ENCODE measurements at places on chromosomes 1 and 21. TPM values are rescaled to one million over a fixed set of nuclear protein-coding genes. Genes with fewer than 3 reads are reported as not detected.

GRCh38 chr1:17233675-17234320 is 15.1 kb upstream of the PADI3 start:
- peak; percentile 99 for DNase-seq

The PHTF1 gene
- 23.4 TPM for total RNA-seq

- no peak for DNase-seq
Measured at GRCh38 chr1:227883073-227883520, 64.6 kb downstream of the WNT9A start.

DNA sequence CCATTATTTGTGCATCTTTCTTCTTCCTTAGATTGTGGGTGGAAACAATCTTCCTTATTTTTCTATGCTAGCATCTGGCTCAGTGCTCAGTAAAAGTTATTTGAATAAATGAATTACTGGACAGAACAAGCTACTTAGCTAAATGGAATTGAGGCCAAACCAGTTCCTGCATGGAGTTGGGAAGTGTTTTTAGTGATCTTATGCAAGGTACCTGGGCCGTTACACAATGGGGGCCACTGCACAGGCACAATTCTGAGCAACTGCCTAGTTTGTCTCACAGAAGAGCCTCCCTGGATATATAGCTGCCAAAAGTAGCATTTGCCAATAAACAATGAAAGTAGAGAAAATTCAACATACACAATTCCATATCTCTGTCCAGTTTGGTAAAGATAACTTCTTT is 27.0 kb upstream of the SERBP1 start:
- DNase-seq = no peak

The C1orf56 gene
- total RNA-seq = 2.8 TPM

The S100A13 gene
- total RNA-seq = 350 TPM

The GGPS1 gene
- 9.3 TPM for total RNA-seq

DNA sequence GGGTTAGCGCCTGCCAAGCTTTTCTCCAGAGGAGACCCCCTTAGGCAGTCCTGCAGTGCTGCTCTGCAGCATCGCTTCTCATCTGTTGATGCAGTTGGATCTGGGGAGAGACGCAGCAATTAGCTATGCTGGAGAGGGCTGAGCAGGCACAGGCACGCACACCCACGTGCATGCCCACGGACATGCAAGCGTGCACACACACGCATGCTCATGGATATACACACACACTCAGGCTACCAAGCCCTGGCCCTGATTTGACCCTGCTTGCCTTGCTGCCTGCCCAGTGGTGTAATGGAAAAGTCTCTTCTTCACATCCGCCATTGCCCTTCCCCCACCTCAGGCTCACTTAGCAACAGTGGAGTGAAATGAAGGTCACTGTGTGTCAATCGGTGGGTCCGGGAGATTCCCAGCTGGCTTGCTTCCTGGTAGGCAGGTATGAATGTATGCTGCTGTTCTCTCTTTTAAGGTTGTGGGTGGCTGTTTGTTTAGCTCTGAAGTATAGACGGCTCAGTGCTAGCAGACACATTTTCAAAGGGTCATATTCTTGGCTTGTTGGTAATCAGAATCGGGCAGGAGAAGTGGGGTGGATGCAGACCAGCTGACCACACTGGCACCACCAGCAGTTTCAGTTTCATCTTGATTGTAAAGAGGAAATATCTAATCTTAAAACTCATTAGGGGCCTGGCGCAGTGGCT is 9.5 kb downstream of the ATP1B1 start:
- no peak for DNase-seq

The HJV gene
- not detected for total RNA-seq

GRCh38 chr1:89536555-89537341 is 12.1 kb downstream of the LRRC8B start:
- no peak for DNase-seq

DNA sequence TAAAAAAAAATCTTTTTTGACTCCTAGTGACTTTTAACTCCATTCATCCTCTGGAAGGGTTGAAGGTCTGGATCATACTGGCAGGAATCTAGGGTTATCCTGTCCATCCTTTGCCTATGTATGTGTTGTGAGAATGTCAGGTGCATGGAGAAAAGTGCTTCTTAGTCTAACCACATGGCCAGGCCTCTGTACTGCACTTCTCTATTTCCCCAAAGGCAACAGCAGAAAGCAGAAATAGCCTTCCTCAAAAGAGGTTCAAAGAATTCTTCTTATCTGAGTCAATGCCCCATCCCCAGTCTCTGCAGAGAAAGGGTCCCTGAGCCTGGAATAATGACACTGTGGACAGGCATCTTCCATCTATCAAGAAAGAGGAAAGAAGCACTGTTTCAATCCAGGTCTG is 85.7 kb upstream of the CD34 start:
- no peak for DNase-seq

GRCh38 chr1:59672851-59673572 is 141.7 kb upstream of the HOOK1 start:
- peak; percentile 79 for DNase-seq

The HSD3B2 gene
- not detected for total RNA-seq

GRCh38 chr1:117678246-117678977 is 72.6 kb downstream of the TENT5C start:
- no peak for DNase-seq

All from PC-3 (cell line).